Mesenchymal stem cell (in vitro differentiated cells and primary cell): ENCODE measurements at places on chromosomes 12 and 14.

GRCh38 chr14:95649230-95649629 lies 37.0 kb upstream of the TCL1B start:
- DNase-seq, result no peak

DNA sequence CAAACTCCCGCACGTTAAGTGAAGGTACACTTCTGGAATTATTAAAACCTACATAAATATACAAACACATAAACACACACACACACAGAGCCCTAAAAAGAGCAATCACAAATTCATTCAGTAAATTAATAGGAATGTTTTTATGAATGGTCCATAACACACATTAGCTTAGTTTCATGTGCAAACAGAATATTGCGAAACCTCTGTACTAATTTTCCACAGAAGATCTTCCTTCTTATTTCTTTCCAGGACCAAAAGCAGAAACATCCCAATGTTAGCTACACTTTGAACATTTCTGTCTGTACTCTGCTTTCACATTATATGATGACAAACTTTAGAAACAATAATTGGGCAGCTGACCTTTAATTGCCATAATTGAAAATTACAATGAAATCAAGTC lies 101.6 kb downstream of the SOX5 start:
- no peak for DNase-seq

DNA sequence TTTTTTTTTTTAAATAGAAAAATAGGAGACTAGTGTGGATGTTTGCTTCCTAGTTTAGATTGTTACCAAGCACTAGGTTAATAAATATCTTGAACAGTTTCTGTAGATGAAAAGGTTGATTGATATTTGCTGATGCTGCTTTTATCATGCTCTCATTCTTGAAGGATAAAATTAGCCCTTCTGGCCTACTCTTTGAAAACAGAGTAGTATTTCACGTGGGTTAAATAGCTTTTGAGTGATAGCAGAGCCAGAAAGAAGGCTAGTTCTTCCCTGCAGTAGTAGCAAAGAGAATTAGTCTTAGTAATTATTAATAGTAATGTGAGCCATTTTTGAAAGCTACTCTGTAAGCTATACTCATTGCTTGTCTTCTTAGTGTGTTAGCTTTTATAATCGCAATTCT lies 5.2 kb downstream of the NEDD1 start:
- DNase-seq, result no peak

DNA sequence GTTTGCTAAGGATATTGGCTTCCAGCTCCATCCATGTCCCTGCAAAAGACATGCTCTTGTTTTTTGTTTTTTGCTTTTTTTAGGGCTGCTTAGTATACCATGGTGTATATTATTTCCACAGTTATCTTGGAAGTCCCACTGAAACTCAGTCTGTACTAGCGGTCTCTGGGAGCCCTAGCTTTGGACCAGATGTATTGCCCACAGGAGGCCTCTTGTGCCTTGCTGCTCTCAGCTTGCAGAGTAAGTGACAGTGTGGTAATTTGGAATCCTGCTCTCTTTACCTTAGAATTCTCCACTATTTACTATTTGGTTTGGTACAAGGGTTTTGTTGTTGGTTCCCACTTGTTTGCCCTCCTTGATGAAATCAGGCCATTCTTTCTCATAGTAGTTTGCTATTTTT lies 1022.9 kb downstream of the LRFN5 start:
- no peak for DNase-seq
